ENCODE measurements at places on chromosomes 6 and 20. TPM values are rescaled to one million over a fixed set of nuclear protein-coding genes. Genes with fewer than 3 reads are reported as not detected.

Gene EYA2
- total RNA-seq: 3.0 TPM

Gene SLC22A7
- not detected for total RNA-seq

Gene CFAP206
- 0.17 TPM for total RNA-seq

Gene SEMG1
- not detected for total RNA-seq

Gene PRSS16
- total RNA-seq: 2.7 TPM

Gene FHL5
- total RNA-seq: not detected

Gene LPIN3
- 7.5 TPM for total RNA-seq

Gene PARD6B
- 2.6 TPM for total RNA-seq

Gene NRSN2
- total RNA-seq: 54.0 TPM

Gene SIRPA
- total RNA-seq: 25.2 TPM

Gene SYNGAP1
- 3.5 TPM for total RNA-seq

Gene PREP
- 36.8 TPM for total RNA-seq

All from A549 treated with RU486 at 1 μM for 4 hours (cell line).